ENCODE measurements at places on chromosomes 2 and 18.

GRCh38 chr2:105861200-105861599 is 116.5 kb downstream of the NCK2 start:
- DNase-seq = no peak

DNA sequence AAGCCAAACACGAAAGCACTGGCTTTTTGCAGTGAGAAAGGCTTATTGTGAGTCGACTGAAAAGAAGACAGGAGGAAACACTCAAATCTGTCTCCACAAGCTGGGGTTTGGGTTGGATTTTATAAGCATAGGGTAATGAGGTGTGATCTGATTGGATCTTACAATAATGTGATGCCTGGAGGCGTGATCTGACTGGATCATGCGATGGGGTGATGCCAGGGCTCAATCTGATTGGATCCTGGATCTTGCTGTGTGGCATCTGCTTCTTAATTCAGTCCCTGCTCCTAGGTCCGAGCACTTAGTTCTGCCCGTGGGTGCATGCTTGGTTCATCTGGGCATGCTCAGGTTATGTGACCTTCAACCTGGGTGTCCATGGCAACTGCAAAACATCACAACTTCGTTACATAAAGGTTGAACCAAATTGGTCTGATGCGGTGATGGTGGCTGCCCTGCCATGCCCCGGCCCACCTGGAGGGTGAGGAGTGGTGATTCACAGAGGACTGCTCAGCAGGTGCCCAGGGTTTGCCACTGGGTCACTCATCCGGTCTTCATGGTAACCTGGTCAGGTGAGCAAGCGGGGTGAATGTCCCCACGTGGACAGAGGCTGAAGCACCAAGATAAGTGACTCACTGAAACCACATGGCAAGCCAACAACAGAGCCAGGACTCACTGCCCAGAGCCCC is 111.0 kb downstream of the KCNF1 start:
- DNase-seq = peak; percentile 65

GRCh38 chr18:3225588-3225987 is 5.8 kb upstream of the MYOM1 start:
- DNase-seq = no peak

DNA sequence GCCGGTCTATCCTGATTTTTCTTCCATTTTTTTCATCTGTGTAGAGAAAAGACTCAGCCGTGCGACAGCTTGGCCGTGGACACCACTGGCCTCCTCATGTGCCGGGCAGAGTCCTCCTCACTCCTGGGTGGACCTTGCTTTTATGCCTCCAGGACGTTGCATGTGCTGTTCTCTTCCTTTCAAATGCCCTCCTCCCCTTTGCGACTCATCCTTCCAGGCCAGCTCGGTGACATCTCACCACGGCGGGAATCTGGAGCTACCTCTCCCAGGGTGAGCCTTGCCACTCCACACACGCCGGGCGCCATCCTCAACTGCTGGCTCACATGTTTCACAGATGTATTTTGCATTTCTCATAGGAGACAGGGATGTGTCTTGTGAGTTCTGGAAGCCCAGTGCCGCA is 198.5 kb upstream of the HDAC4 start:
- DNase-seq = no peak

- no peak for DNase-seq
Observed at GRCh38 chr2:20421988-20422370, 24.9 kb upstream of the RHOB start.

DNA sequence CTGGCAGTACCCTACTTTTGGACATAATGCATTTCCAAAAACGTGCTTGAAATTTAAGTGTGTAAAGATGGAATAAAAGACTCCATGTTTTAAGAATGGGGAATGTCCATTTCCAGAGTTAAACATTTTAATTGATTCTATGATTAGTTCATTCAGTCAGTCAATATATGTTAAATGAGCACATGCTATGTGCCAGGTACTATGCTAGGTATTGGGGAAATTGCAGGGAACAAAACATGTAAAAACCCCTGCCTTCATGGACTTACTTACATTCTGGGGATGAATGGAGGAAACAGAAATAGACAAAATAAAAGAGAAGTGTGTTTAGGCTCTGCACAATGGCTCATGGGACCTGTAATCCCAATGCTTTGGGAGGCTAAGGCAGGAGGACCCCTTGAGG is 288.6 kb downstream of the MTX2 start:
- DNase-seq = no peak

- no peak for DNase-seq
Observed at GRCh38 chr2:64625299-64626145, 28.2 kb downstream of the SERTAD2 start.

DNA sequence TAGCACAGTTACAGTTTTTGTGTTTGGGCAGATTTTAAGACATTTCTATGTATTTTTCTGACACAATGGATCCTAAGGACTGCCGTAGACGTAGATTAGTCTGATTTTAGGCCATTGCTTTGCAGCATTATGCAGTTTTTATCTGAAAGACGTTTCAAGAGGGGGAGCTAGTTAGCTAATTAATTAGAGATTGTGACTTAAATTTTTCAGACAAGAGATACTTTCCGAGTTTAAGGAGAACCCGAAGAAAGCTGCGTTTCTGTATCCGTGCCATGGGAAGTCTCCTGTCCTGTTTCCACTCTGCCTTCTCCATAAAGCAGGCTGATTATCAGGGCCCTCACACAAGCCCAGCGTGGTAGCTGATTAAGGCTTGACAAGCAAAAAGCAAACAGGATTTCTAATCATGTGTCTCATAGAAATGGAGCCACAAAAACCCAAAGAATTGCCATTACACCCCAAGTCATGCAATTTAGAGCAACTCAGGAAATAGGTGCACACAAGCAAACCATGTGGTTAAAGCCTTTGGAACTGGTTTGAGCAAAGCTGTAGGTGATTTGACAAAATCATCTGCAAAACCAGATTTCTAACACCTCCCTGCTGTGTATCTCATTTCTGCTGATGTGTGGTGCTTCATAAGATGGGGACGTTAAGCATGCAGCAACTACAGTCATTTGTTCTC is 808.1 kb downstream of the RNF144A start:
- DNase-seq = no peak

DNA sequence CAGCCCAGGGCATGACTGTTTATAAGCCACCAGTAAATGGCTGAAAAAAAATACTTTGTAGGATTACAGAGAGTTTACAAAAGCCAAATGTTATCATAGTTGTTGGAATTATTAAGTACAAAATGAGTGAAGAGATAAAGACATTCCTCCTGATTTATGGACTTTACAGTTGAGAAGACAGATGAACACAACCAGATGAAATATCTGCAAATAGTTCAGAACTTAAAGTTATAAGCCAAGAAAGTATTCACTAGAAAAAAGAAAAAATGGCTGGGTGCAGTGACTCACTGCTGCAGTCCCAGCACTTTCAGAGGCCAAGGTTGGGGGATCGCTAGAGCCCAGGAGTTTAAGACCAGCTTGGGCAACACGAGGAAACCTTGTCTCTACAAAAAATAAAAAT is 11.2 kb downstream of the PMAIP1 start:
- no peak for DNase-seq

GRCh38 chr18:24078391-24078790 is 60.5 kb upstream of the CABYR start:
- DNase-seq = no peak

GRCh38 chr2:59889305-59889704 is 664.1 kb downstream of the BCL11A start:
- DNase-seq = no peak

DNA sequence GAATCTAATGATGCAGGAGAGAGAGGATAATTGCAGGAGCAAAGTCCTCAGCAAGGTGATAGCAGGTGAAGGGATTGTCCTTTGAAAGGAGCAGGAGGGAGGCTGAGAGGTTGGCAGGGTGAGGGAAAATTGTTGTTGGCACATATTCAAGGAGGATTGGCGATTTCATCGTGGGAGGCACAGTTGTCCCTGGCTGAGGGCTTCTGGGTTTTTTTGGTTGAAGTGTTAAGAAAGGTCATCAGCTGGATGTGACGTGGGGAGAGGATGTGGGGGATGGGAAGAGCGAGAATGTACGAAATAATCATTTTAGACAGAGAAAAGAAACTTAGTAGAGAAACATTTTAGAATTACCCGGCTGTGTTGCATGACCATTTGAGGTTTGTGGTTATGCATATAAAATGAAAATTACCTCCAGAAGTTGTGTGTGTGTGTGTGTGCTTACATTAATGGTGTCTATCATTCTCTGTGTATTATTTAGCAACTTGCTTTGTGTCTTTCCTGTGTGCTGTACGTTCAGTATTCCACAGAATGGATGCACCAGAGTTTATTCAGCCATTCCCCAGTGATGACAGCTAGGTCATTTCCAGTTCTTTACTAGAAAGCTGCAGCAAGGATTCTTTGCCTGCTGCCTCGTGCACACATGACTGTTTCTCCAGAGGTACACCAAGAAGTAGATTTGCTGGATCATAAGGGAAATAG is 67.6 kb downstream of the SDC1 start:
- peak; percentile 62 for DNase-seq

DNA sequence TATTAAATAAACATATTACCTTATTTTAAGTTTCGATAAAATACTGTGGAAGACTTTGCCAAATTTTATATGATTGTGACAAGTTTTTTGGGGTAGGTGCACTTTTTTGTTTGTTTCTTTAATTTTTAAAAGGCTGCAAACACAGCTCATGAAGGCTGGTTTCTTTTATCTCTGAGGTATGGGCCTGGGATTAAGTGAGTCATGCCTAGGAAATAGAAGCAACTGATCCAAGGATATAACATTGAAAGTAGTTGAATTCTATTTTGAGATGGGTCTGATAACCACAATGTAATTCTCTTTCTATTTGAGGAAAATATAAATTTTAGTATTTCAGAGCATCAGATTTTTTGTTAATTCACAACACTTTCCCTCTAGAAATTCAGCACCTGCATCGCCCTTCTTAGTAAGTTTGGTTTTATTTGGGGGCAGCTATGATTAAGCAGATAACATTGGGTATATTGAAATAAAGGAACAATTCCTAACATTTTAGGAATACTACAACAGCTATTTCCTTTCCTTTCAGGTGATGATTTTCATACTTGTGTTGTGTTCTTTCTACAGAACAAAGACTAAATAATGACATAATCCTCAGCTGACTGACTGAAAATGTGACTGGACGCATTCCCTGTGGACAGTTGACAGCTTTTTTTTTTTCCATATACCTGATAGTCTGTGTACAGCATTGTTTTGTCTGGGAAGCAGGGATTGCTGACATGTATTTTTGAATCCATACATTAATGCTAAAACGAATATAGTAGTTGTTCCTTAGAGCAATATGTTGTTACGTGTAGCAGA is 16.8 kb downstream of the RBM45 start:
- DNase-seq = no peak

DNA sequence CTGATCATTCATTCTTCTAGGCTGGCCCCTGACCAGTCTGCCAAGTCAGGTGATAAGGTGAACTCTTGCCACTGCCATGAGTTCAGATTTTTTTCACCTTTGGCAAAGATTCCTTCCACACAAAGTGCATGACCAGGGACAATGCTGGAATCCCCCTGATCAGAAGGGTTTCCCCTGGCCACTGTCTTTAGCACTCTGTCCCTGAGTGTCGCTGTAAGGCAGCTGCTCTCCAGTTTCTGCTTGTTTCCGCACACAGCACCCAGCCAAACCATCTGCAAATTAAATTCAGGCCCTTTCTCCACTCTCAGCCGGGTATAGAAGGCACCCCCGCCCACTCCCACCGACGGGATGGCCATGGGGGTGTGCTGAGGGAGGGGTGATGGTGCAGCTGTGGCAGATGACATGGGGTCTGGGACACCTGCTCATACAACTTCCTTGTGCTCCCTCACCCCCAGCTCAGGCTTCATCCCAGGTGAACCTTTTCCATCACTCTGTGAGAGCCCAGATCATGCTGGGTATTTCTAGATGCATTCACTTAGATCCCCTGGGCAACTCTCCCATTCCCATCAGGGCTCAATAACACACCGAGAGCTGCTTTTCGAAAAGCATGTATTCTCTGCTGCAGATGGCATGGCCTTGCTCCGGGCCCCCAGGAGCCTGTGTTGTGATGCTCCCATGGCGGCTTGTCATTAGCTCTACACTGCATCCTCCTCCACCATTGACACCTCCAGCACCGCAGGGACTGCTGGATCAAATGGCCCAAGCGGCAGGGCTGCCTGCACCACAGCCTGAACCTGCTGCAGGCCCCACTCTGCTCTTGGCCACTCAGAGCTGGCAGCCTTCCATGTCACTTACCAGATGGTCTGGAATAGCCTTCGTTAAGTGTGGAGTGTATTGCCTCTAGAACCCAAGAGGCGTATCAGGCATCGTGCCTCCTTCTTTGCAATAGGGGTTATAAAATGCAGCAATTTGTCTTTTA is 52.3 kb upstream of the ROCK2 start:
- no peak for DNase-seq

- DNase-seq = no peak
Observed at GRCh38 chr2:160394153-160394552, 99.5 kb downstream of the RBMS1 start.

GRCh38 chr2:176272870-176273459 is 3.7 kb downstream of the MTX2 start:
- no peak for DNase-seq

- DNase-seq = peak; percentile 6
Observed at GRCh38 chr2:4914551-4914950, 777.6 kb upstream of the SOX11 start.

DNA sequence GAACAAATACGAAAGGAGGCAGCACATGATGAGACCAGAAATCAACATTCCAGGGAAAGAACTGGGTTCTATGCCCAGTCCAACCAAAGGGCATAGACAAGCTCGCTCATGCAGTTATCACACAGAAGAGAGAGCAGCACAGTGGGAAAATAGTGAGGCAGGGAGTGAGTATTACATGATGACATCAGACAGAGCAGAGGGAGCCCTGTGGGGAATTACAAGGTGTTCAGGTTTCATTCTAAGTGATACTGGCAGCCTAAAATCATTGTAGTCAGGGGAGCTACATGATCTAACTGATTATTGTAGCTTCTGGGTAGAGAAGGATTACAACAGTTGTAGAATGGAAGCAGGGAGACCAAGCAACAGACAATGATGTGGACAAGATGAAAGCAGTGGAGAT is 658.5 kb downstream of the ARHGAP15 start:
- no peak for DNase-seq

DNA sequence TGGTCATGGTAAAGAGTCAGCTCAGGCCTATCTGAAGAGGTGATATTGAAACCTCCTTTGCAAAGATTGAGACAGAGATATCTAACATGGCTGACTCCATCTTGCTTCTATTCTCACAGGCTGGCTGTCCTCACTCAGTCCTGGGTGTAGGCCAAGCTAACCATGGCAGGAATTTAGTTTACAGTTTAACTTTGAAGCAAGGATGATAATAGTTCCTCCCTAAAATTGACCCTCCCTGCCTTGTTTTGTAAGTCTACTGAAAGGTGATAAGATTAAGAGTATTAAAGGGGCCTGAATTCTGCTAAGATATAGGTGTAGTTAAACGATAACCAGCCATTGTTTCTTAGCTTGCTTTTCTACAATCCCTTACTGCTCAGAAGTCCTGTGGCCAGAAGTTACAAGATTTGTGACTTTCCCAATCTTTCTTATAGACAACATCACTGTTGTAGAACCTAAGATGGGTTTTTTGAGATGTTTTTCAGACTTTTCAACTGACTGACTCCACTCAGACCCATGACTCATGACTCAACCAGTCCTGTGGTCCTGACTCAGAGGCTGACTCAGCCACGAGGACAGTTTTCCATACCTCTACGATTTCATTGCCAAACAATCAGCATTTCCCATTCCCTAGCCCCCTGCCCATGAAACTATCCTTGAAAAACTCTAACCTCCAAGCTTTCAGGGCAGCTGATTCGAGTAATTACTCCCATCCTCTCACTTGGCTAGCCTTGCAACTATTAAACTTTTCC is 195.7 kb upstream of the SESTD1 start:
- no peak for DNase-seq

GRCh38 chr2:170022692-170023091 is 155.3 kb upstream of the MYO3B start:
- peak; percentile 3 for DNase-seq

GRCh38 chr2:202116691-202117090 is 43.6 kb downstream of the KIAA2012 start:
- no peak for DNase-seq

Data from SW480 (cell line).